ENCODE measurements at places on chromosomes 12 and 14. TPM values are rescaled to one million over a fixed set of nuclear protein-coding genes. Genes with fewer than 3 reads are reported as not detected.

DNA sequence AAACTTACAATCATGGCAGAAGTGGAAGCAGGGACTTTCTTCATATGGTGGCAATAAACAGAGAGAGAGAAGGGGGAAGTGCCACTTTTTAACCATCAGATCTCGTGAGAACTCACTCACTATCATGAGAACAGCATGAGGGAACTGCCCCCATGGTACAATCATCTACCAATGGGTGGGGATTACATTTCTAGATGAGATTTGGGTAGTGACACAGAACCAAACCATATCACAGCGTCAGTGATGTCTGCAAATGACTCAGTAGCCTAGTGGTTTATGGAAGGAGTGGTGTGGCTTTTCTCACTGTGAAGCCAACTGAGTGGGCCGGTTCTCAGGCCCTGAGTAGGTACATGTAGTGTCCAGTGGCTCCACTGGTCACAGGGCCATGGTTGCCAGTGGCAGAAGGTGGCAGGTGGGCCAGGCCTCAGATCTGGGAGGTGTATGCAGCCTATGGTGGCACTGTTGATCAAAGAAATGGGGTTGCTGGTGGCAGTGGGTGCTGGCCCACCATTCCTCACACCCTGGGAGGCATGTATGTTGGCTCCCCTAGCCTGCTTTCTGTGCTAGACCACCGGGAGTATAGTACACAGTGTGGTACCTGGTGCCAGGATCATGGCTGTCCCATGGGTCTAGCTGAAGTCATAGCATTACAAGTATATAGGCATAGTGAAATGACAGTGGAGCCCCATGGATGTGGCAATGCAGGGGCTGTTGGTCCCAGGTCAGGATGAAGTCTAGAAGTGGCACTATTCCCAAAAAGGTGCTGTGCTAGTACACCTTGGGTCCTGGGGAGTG, 191.9 kb downstream of the NUBPL start:
- no peak for DNase-seq

DNA sequence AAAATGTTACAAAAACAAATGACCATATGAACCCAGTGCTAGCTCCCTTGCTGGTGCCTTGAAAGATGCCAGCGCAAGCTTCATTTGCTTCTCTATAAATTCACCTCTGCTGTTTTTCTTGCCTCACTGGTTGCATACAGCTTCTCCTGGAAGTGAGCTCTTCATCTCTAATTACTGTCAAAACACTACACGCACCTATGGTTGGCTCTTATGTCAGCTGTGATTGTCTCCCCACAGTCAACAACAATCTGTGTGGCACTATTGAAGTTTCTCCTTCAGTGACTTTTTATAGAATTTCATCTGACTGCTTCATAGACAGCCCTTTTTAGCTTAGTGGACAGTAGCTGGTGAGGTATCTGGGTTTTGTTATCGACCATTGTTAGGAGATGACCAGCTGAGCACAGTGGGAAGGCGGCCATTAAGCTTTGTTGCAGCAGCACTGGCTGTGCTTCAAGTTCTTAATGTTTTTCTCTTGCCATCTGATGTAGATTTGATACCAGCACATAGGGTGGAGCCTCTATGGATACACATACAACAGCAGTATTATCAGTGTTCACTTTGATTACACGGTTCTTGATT, 131.8 kb downstream of the KITLG start:
- no peak for DNase-seq

The SYCP3 gene
- total RNA-seq: not detected

DNA sequence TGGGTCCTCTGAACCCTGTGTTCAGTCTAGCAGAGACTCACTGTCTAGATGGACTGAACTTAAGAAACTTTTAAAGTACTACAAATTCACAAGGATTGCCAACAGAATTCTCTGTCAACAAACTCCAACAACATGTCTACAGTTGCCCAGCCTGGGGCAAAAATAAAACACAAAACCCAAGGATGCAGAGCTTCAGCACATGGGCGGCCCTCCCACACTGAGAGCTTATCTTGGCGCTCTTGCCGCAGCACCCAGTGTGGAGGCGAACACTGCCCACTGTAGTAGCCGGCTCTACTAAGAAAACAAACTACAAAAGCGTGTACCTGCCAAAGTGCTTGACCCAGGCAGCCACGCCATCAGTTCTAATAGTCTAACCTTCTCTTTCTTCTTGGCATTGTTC, 66.7 kb downstream of the PTPN21 start:
- DNase-seq: peak; percentile 30

The SERPINA4 gene
- not detected for total RNA-seq

DNA sequence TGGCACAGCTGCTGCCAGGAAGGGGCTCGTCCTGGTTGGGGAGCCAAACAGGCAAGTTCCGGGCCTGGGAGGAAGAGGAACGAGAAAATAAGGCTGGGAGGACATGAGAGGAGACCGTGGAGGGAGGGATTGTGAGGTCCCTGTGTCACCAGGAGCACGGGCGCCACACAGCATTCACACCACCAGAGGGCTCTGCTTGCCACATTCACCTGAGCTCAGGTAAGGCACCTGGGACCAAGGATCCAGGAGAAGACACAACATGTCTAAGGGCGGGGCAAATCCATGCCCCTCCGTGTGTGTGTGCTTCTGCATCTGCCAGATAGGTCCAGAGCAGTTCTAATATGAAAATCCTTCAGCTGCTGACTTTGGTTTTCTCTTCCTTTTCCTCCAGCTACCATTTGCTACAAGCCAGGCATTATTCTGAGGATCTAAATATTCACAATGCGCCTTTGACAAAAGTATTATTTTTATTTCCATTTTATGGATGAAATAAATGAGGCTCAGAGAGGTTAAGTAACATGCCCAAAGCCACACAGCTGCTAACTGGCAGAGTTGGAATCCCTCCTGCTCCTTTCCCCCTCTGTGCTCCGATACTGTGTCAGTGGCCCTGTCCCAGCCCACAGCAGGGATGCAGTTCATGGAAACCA, 14.6 kb downstream of the RAPGEF3 start:
- no peak for DNase-seq

- DNase-seq: peak; percentile 47
These were observed 126.0 kb downstream of the CHST11 start for GRCh38 chr12:104582739-104583138.

DNA sequence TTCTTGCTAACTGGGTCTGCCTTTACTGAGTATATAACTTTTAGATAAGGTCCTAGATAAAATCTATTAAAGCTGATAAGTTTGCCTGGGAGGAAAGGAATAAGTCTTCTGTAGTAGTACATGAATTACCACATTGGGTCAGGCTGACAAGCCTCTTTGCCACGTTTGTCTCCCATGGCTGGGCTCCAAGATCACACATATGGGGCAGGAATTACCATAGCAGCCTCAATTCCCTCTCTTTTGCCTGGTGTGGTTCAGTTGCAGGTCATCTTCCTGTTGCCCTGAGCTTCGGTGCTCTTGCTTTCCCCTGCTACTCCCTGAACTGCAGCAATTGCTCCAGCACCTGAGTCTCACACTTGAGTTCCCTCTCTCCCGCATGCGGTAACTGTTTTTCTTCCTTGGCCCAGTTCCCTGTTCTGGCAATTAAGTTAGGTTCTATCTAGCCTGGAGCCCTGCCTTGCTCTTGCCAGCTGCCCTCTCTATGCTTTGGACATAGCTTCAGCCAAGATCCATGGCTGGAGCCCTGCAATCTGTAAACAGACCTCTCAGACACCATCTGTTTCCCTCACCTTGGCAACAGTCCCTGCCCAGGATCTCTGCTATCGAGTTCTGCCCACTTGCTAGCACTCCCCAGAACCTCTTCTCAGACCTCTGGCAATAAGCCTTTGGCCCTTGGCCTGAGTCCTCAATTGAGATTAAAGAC, 5.8 kb upstream of the GLT8D2 start:
- peak; percentile 94 for DNase-seq

DNA sequence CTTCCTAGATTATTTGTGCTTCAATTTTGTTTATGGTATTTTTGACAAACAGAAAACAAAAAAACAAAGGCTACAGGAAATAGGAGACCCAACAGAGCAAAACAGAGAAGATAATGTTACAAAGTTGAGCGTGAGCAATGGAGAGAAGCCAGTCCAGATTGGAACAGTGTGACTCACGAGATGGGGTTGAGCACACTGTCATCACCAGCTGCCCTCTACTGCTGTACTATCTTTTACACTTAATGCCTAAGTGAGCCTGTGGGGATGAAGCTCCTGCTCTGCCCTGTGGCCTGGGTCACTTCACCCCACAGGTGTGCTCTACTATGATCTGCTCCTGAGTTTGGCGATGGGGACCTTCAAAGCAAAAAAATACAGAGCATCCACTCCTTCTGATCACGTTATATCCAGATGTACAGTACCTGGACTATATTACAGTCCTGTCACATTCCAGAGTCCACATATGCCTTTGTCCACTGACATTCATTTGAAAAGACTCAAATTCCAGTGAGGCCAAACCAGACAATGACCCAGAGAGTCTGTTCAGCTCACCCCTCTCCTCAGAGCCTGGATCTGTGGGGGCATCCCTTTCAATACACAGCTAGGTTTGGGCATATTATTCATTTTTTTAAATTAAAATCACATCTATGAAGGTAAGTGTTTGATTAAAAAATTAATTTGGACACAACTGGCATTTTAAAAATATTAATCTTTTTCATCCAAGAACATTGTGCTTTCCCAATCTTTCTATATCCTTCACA, 4.4 kb downstream of the IPO8 start:
- peak; percentile 48 for DNase-seq

The TMEM119 gene
- 42.0 TPM for total RNA-seq

DNA sequence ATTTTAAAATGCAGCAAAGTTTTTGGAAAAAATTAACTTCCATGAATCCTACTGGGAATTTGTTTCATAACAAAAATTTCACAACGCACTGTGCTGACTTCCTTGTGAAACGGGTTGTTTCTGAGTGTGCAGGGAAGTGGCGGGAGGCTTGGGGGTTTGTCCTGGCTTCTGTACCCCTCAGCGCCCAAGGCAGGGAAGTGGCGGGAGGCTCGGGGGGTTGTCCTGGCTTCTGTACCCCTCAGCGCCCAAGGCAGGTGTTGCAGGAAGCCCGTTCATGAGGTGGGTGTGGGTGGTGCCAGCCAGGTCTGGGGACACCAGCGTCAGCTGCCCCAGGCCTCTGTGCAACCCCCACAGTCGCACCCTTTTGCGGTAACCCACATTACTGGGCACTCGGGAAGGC, 25.1 kb downstream of the ADGRD1 start:
- no peak for DNase-seq

The PLEKHH1 gene
- total RNA-seq: 4.3 TPM

DNA sequence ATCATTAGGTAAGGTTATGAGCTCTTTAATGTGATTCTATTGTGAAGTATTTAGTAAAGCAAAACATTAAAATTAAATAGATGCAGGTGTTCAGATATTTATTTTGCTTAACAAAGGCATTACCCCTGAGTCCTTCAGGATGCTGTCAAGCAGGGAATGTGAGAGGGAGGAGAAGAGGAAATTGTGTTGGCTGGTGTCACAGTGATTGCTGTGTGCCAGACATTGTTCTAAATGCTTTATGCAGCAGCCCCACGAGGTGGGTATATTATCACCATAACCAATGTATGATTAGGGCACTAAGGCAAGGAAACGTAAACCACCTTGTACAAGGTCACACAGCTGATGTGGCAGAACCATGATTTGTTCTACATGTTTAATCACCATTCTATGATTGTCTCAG, 80.1 kb downstream of the STAB2 start:
- DNase-seq: no peak

DNA sequence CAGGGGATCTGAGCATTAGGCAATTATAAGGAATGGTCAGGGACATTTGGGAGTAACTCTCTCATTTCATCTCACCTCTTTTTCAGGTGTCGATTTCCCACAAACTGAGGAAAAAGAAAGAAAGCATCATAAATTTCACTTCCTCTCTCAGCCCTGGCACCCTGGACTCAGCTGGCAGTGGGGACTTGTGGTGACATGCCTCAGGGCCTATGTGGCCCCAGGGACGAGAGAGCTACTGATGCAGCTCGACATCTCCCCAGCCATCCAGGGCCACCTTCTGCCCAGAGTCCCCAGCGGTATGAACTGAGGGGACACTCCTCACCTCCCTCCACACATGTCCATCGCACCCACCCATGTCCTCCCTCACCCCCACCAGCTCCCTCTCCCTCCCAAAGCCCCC, 11.7 kb downstream of the TNFRSF1A start:
- no peak for DNase-seq

The PPP1R36 gene
- 1.6 TPM for total RNA-seq

The OR4E2 gene
- not detected for total RNA-seq

GRCh38 chr14:93925374-93925895, 1.7 kb upstream of the FAM181A start:
- DNase-seq: no peak

The CCDC177 gene
- 0.21 TPM for total RNA-seq

The NEUROD4 gene
- not detected for total RNA-seq

DNA sequence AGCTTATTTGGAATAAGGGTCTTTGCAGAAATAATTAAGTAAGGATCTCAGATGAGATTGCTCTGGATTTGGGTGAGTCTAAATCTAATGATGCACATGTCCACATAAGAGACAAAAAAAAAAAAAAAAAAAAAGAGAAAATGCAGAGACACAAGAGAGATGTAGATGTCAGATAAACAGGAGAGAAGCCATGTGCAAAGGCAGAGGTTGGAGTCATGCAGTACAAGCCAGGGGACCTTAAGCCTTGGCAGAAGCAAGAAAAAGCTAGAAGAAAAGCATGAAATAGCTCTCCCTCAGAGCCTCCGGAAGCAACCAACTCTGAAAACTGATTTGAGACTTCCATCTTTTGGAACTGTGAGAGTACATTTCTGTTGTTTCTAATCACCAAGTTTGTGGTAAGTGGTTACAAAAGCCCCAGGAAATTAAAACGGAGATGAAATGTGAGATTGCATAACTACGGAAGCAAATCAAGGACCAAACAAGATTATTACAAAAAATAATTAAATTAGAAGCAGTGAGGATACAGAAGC, 1304.0 kb upstream of the SEL1L start:
- DNase-seq: no peak

The FGF6 gene
- 50.7 TPM for total RNA-seq

The CCDC196 gene
- total RNA-seq: not detected

GRCh38 chr14:52048641-52049204, 20.1 kb downstream of the NID2 start:
- DNase-seq: no peak

GRCh38 chr14:70919774-70920173, 12.5 kb downstream of the PCNX1 start:
- no peak for DNase-seq

DNA sequence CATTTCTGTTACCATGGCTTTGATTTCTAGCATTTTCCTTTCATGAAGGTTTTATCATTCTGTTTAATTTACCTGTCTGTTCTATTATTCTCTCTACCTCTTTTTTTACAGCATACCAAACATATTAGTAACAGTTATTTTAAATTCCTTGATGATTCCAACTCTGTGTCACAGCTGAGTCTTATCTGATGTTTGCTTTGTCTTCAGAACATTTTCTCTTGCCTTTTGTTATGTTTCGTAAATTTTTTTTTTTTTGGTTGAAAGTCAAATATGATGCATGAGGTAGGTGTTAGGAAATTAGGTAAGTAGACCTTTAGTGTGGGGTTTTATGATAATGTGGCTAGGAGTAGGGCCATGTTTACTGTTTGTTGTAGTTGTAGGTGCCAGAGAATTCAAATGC, 496.4 kb downstream of the FOXG1 start:
- no peak for DNase-seq

The AHNAK2 gene
- total RNA-seq: 51.0 TPM
